ENCODE measurements at places on chromosomes 12 and 14. TPM values are rescaled to one million over a fixed set of nuclear protein-coding genes. Genes with fewer than 3 reads are reported as not detected.

OR6C2 gene
- total RNA-seq = not detected

SLC7A7 gene
- 0.89 TPM for total RNA-seq

GRCh38 chr12:11568762-11569478 lies 80.6 kb upstream of the ETV6 start:
- no peak overlapping the region for H3K4me3 ChIP-seq
- no peaks in the 10 kb centered on the region for H3K36me3 ChIP-seq
- H3K27ac ChIP-seq = no peak overlapping the region
- no peaks in the 10 kb centered on the region for H3K4me1 ChIP-seq
- no peaks in the 10 kb centered on the region for H3K27me3 ChIP-seq

GRCh38 chr14:91898372-91898771 lies 31.0 kb upstream of the TC2N start:
- no peak for DNase-seq
- H3K27me3 ChIP-seq = no peaks in the 10 kb centered on the region
- H3K27ac ChIP-seq = no peak overlapping the region
- H3K4me1 ChIP-seq = peaks cover 13% of the 10 kb centered on the region
- no peaks in the 10 kb centered on the region for H3K36me3 ChIP-seq

DNA sequence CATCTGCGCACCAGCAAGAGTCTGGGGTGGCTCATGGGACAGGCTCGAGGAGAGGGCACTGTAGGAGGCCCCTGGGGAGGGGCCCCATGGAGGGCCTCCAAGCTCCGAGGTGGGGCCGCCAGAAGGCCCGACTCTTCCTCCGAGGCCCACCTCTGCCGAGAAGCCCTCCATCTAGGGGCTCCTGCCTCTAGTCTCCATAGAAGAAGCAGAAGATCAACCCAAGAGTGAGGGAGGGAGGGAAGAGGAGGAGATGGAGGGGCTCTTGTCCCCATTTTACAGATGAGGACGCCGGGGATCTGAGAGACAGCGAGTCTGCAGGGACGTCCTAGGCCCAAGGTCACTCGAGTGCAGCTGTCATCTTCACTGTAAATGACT lies 41.2 kb downstream of the DIO3 start:
- no peaks in the 10 kb centered on the region for H3K27me3 ChIP-seq
- DNase-seq = no peak
- peaks cover 21% of the 10 kb centered on the region for H3K4me1 ChIP-seq
- no peaks in the 10 kb centered on the region for H3K36me3 ChIP-seq

DNA sequence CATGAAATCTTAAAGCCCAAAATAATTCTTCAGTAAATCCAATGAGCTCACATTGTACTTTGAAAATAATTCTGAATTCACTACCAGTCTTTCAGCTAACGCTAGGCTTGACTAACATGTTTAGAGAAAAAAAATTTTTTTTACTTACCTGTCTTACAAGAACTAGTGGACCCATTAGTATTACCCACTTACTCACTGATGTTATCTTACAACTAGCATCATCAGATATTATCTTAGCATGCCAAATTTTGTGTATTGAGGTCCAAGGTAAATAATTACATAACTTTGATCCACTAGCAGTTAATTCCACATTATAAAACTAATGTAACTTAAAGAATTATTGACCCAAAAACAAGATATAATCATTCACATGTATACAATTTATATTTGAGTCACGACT lies 62.7 kb downstream of the SLC41A2 start:
- H3K27me3 ChIP-seq = no peaks in the 10 kb centered on the region
- no peaks in the 10 kb centered on the region for H3K4me1 ChIP-seq
- no peak overlapping the region for H3K27ac ChIP-seq
- no peak for DNase-seq
- no peak overlapping the region for H3K4me3 ChIP-seq

DNA sequence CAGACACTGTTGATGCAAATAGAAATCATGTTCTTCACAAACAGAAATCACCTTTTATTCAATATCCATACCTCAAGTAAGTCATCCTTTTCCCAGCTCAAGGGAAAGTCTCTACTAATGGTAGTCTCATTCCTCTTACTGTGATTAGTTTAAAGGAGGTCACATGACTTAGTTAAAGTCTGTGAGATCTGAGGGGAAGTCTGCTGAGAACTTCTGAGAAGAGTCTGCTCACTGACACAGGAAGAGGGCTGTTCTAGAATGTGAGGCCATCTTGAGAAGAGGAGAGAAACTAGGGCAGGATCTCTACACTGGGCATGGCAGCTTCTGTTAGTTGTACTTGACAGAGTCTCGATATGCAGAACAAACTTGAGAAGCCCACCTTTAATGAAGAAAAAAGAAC lies 146.8 kb downstream of the C12orf42 start:
- H3K4me3 ChIP-seq = no peak overlapping the region
- H3K4me1 ChIP-seq = no peaks in the 10 kb centered on the region
- peak; percentile 21 for DNase-seq
- no peak overlapping the region for H3K27ac ChIP-seq
- no peaks in the 10 kb centered on the region for H3K27me3 ChIP-seq

GRCh38 chr12:26773313-26774104 lies 59.5 kb downstream of the ITPR2 start:
- H3K36me3 ChIP-seq = peaks cover 3% of the 10 kb centered on the region
- no peak overlapping the region for H3K27ac ChIP-seq
- no peak for DNase-seq
- no peaks in the 10 kb centered on the region for H3K27me3 ChIP-seq

DNA sequence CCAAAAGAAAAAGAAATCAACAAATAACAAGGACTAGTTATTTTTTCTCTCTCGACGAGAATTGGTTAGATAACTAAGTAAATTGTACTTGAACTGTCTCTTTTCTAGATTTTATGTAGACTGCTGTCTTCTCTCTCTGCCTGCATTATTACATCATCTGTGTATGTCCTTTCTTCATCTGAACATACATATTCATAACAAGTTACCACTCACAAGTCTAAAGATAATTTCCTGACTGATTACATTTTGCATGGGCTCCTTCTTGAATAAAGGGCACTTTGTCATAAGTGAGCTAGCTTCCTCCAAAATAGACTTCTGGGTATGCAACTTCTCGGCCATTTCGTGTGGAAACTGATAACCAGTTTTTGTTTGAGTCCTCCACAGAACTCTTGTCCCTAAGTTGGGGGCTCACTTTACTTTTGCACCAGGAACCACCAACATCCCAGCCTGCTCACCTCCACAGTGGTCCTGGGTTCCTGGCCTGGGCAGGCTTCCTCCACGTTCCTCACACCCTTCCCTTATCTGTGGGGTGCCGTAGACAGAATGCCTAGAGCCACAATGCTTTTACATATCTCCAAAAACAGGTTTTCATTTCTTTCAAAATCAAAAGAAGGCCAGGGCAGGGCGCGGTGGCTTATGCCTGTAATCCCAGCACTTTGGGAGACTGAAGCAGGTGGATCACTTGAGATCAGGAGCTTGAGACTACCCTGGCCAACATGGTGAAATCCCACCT lies 6.2 kb upstream of the DDX47 start:
- no peaks in the 10 kb centered on the region for H3K36me3 ChIP-seq
- peaks cover 52% of the 10 kb centered on the region for H3K4me1 ChIP-seq
- no peak overlapping the region for H3K4me3 ChIP-seq
- H3K27ac ChIP-seq = peak overlapping the region; percentile 70
- H3K27me3 ChIP-seq = no peaks in the 10 kb centered on the region

GRCh38 chr14:77557391-77557790 lies 58.8 kb upstream of the ISM2 start:
- no peak for DNase-seq
- no peak overlapping the region for H3K27ac ChIP-seq
- H3K4me1 ChIP-seq = no peaks in the 10 kb centered on the region
- no peak overlapping the region for H3K4me3 ChIP-seq
- H3K27me3 ChIP-seq = no peaks in the 10 kb centered on the region

DNA sequence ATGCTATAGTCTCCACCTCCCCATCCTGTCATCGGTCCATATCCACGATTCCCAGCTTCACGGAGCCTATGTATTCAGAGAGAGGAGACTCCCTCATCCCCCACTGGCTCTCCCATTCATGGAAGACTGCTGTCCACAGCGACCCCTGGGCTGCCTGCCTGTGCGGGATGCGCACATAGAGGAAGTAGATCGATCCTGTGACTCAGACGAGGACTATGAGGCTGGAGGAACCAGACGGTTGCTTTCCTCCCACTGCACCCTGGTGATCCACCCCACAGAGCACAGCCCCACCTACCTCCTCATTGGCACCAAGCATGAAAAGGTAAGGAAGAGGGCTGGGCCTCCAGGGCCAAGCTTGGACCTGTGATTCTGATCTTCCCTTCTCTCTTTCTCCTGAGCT lies 24.4 kb downstream of the PIGH start:
- no peaks in the 10 kb centered on the region for H3K27me3 ChIP-seq
- H3K4me3 ChIP-seq = no peak overlapping the region
- H3K36me3 ChIP-seq = no peaks in the 10 kb centered on the region
- no peak overlapping the region for H3K27ac ChIP-seq

- no peaks in the 10 kb centered on the region for H3K36me3 ChIP-seq
- H3K4me1 ChIP-seq = no peaks in the 10 kb centered on the region
- no peak overlapping the region for H3K27ac ChIP-seq
- H3K4me3 ChIP-seq = no peak overlapping the region
Observed at GRCh38 chr12:2479851-2480535, 314.8 kb upstream of the FKBP4 start.

DNA sequence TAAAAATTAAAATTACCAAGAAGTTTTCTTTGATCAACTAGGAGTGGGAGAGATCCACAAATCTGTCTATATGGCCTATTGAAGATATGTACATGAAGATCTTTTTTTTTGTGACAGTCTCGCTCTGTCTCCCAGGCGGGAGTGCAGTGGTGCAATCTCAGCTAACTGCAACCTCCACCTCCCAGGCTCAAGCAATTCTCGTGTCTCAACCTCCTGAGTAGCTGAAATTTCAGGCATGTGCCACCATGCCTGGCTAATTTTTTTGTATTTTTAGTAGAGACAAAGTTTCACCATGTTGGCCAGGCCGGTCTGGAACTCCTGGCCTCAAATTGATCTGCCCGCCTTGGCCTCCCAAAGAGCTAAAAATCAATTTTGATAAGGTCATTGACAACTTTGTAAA lies 4.6 kb upstream of the NFATC4 start:
- no peak overlapping the region for H3K4me3 ChIP-seq
- no peaks in the 10 kb centered on the region for H3K36me3 ChIP-seq
- no peak for DNase-seq

DNA sequence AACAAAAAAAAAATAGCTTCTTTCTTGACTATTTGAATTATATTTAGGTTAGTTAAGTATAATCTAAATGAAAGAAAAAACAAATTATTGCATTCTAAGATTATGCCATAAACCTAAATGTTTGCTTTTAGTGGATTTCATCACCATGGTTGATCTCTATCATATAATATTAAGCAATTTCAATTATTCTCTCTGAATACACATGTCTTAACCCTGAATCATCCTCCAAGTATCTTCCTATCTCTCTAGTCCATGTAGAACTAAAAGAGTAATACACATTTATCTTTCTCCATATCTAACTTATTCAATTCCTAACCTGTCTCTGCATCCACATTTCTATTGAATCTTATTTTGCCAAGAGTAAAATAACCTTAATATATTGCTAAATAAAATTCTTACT lies 59.6 kb downstream of the PPFIA2 start:
- H3K27me3 ChIP-seq = no peaks in the 10 kb centered on the region
- DNase-seq = no peak
- H3K4me3 ChIP-seq = no peak overlapping the region
- H3K36me3 ChIP-seq = no peaks in the 10 kb centered on the region
- no peak overlapping the region for H3K27ac ChIP-seq
- H3K4me1 ChIP-seq = no peaks in the 10 kb centered on the region

GRCh38 chr14:51479584-51480325 lies 172.0 kb upstream of the FRMD6 start:
- no peaks in the 10 kb centered on the region for H3K36me3 ChIP-seq
- H3K4me3 ChIP-seq = no peak overlapping the region
- no peak for DNase-seq
- H3K27me3 ChIP-seq = peaks cover 3% of the 10 kb centered on the region

- H3K27ac ChIP-seq = no peak overlapping the region
- peaks cover 4% of the 10 kb centered on the region for H3K4me1 ChIP-seq
- no peak for DNase-seq
Observed at GRCh38 chr14:49926803-49927202, 33.9 kb downstream of the ARF6 start.

- H3K27me3 ChIP-seq = no peaks in the 10 kb centered on the region
- H3K4me1 ChIP-seq = no peaks in the 10 kb centered on the region
Observed at GRCh38 chr14:66009089-66009488, 477.1 kb upstream of the CCDC196 start.

GRCh38 chr14:69398818-69399210 lies 322 bp downstream of the SLC39A9 start:
- peaks cover 47% of the 10 kb centered on the region for H3K4me1 ChIP-seq
- peak overlapping the region; percentile 82 for H3K27ac ChIP-seq
- no peak for DNase-seq
- peak overlapping the region; percentile 94 for H3K4me3 ChIP-seq
- H3K27me3 ChIP-seq = no peaks in the 10 kb centered on the region

DNA sequence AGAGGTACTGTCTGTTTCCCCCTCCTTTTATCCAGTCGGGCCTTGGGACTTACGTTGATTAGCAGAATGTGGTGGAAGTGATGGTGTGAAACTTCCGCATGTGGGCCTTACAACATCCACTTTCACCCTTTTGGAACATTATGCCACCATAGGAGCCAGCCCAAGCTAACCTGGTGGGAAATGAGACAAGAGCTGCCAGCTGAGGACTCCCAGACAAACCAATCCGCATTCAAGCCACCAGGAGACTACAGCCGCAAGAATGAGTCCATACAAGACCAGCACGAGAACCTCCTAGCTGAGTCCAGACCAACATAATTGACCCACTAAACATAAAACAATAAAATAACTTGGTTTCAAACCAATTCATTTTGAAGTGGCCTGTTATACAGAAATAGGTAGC lies 9.1 kb upstream of the PTGER2 start:
- H3K27ac ChIP-seq = no peak overlapping the region
- H3K27me3 ChIP-seq = no peaks in the 10 kb centered on the region
- H3K4me3 ChIP-seq = no peak overlapping the region
- DNase-seq = no peak
- peaks cover 4% of the 10 kb centered on the region for H3K36me3 ChIP-seq

- no peaks in the 10 kb centered on the region for H3K27me3 ChIP-seq
- H3K36me3 ChIP-seq = no peaks in the 10 kb centered on the region
- DNase-seq = no peak
Observed at GRCh38 chr14:75827331-75827730, 154.5 kb downstream of the TGFB3 start.

DNA sequence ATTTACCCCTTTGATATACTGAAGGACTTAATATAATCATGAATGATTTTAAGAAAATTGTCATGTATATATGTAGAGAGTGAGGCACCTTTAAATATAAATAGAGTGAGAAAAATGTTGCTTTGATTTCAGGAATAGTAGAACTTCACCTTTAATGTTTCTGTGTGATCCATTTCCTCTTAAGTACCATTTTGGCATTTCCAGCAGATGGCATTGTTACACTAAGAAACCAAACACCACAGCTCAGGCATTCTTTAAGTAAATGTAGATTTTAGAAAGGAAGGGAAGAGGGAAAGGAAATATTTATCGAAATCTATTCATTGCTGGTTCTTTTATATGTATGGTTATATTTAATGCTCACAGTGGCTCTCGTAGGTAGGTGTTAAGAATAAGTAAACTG lies 556.7 kb upstream of the FBXO33 start:
- no peak overlapping the region for H3K27ac ChIP-seq
- no peaks in the 10 kb centered on the region for H3K36me3 ChIP-seq
- H3K27me3 ChIP-seq = no peaks in the 10 kb centered on the region
- no peaks in the 10 kb centered on the region for H3K4me1 ChIP-seq

GRCh38 chr14:58151133-58152013 lies 640 bp downstream of the ARMH4 start:
- H3K27ac ChIP-seq = no peak overlapping the region
- H3K4me3 ChIP-seq = peak overlapping the region; percentile 44
- no peaks in the 10 kb centered on the region for H3K36me3 ChIP-seq
- peaks cover 20% of the 10 kb centered on the region for H3K27me3 ChIP-seq
- H3K4me1 ChIP-seq = peaks cover 16% of the 10 kb centered on the region

Data from CD4-positive, alpha-beta T cell (primary cell).